ENCODE measurements at places on chromosomes 1 and 21.

DNA sequence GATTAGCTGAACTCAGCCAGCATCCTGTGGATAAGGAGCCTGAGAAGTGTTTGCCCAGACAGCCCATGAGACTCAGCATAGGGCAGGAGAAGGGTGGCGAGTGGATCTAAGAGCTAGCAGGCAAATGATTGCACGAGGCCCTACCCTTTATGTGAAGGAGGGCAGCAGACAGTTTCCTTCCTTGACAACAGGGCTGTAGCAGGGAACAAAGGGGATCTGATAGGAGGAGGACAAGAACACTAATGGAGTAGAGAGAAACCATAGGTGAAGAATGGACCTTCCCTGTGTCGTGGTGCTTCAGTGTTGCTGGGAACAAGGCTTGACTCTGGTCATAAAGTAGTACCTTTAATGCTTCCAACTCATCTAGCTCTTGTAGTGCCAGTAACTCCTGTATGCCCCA lies 84.3 kb downstream of the PGM1 start:
- DNase-seq, result no peak

- no peak for DNase-seq
These were observed 45.8 kb upstream of the C1orf21 start for GRCh38 chr1:184340984-184341383.

DNA sequence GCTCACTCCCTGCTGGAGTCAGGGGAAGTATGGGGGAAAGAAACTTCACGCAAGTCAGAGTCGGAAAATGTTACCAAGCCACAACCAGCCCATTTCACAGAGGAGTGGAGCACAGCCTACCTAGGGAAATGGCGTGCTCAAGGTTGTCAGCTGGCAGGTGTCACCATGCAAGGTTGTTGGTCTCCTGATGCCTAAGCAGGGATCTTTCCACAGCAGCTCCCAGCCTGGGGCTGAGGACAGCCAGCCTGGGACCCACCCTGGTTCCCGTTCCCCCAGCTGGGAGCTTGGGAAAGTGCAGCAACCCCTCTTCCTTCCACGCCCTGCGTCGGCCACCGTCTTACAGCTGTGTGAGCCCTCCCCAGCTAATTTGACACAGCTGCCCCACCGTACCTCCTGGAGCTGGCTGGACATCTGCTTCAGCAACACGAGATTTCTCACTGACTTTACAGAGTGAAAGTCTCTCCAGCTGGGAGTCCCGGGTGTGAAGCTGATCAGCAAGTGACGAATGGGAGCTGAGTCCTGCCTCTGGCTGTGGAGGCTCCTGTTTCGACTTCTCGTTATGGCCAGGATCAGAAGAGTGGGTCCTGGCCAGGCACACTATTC lies 224.6 kb upstream of the RAB4A start:
- no peak for DNase-seq

GRCh38 chr1:198543670-198544260 lies 3.3 kb upstream of the ATP6V1G3 start:
- DNase-seq, result no peak

DNA sequence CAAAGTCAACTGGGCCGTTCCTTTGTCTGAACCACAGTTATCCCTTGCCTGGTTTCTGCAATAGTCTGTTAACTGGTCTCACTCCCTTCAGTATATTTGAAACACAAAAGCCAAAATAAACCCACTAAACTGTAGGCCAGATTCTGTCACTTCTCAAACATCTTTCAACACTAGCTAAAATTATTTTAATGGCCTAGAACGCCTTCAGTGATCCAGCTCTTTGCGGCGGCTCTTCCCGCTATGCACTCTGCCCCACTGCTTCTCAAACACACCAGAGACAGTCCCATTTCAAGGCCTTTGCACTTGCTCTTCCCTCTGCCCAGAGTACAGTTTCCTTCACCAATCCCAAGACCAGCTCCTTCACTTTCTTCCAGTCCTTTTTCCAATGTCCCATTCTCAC lies 9.2 kb downstream of the SAMSN1 start:
- DNase-seq, result no peak

GRCh38 chr1:232473324-232473723 lies 156.6 kb downstream of the SIPA1L2 start:
- DNase-seq, result no peak

Measured in activated gamma-delta T cell treated with Interleukin-2 at 50 U/mL for 16 hours (primary cell).